ENCODE measurements at places on chromosomes 5 and 9.

- DNase-seq = no peak
These were observed 95.1 kb upstream of the TMED7 start for GRCh38 chr5:115720888-115721287.

- no peak for DNase-seq
These were observed 221.9 kb downstream of the IRX2 start for GRCh38 chr5:2529371-2530092.

DNA sequence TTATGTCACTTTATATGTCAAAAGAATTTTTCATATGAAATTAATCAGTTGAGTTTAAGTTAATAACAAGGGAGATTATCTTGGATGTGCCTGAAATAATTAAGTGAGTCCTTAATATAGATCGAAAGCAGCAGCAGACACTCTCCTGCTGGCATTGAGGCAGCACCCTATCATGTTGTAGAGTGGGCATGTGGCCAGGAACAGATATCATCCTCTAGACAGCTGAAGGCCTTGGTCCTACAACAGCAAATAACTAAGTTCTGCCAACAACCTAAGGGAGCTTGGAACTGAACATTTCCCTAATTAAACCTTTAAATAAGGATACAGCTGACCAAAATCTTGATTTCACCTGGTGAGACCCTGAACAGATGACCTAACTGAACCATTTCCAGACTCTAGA is 25.8 kb upstream of the UGT3A1 start:
- DNase-seq = no peak

DNA sequence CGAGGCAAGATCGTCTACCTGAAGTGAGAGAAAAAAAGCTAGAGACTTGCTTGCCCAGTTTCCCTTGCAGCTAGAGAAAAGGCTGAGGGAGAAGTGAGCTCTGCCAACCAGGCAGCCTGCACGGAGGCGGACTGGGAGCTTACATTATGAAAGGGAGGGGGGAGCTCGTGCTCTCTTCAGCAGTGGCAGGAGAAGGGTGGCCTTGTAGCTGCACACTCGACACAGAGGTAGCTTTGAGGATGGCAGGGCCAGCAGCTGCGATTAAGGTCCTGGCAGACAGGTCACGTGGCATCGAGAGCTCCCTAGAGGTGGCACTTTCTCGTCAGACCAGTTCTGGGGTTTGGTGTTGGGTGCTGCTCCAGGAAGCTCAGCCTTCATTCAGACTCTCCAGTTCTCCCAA is 26.7 kb downstream of the APBA1 start:
- DNase-seq = no peak

- no peak for DNase-seq
These were observed 81.4 kb downstream of the DTWD2 start for GRCh38 chr5:118906947-118907346.

DNA sequence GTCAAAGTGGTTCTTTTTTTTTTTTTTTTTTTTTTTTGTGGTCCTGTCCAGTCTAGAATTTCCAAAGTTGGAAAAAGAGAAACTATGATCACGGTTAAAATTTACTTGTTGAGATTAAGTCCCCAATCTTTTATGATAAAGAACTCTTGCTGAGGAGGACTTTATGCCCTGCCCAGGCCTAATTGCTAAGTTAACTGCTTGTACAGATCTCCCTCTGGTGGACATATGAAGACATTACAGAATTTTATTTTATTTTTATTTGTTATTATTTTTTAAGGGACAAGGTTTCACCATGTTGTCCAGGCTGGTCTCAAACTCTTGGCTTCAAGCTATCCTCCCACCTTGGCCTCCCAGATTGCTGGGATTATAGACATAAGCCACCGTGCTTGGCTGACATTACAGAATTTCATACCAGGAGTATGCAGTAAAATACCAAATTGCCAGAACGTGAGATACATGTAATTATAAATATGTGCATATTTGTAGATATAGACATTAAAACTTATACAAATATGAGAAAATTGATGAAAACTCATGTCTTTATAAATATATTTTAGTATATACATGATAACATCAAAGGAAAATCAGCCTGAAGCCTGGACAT is 91.2 kb downstream of the RFK start:
- no peak for DNase-seq

DNA sequence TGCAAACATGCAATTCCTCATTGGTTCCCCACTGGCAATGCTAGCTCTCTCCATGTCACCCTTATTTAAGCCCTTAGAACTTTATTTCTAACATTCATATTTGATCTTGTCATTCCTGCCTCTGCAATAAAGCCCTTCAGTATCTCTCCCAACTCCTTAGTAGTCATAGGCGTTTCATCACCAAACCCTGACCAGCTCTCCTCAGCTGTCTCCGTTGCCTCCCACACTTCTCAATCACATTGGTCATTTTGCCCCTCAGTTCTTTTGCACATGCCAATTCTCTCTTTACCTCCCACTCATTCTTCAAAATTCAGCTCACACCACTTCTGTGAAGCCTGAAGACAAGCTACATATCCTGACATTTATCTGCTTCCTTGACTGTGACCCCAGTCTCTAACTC is 2.8 kb upstream of the RUSC2 start:
- DNase-seq = no peak

DNA sequence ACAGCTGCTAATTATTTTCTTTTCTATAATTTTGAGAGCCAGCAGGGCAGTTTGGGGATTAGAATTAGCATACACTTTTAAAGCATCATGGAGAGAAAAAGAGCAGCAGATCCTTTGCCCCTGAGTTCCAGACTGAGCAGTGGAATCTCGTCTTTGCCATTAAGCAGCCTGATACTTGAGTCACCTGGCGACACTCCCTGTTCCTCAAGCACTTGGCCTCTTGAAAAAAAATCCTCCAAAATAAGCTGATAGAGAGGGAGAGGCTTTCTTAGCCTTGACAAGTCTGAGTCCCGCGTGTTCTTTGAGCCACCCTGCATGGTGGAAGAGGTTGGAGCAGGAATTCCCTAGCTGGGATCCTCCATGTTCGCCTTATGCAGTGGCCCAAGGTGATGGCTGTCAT is 398.3 kb downstream of the IRX2 start:
- DNase-seq = no peak

GRCh38 chr5:119361594-119362125 is 5.8 kb downstream of the TNFAIP8 start:
- no peak for DNase-seq

GRCh38 chr9:120767451-120767850 is 25.8 kb downstream of the FBXW2 start:
- DNase-seq = no peak
